ENCODE measurements at places on chromosomes 16 and 17.

GRCh38 chr16:20253825-20254224 lies 73.5 kb downstream of the GP2 start:
- no peak for DNase-seq

- DNase-seq, result no peak
Measured at GRCh38 chr17:33962857-33963655, 292.0 kb upstream of the CCL2 start.

GRCh38 chr17:36940313-36941264 lies 3.3 kb downstream of the LHX1 start:
- no peak for DNase-seq

GRCh38 chr17:50866261-50866949 lies at the start of gene TOB1:
TOB1 (minus strand) TSS chr17:50866354; CDS start chr17:50864017, 2,337 bp downstream.
- DNase-seq, result peak; percentile 97

GRCh38 chr16:55249361-55249760 lies 74.6 kb upstream of the IRX6 start:
- DNase-seq, result no peak

DNA sequence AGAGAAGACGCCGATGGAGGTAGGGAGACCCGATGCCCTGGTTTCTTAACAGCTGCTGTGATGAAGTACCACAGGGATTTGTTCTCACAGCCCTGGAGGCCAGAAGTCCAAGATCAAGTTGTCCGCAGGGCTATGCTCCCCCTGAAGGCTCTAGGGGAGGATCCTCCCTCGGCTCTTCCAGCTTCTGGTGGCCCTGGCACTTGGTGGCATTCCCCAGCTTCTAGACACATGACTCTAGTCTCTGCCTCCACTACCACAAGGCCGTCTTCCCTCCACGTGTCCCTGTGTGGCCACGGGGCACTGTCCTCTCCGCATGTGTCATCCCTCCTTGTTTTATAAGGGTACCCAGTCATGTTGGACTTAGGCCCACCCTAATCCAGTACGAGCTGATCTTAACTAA lies 375.2 kb downstream of the SLC39A11 start:
- no peak for DNase-seq

DNA sequence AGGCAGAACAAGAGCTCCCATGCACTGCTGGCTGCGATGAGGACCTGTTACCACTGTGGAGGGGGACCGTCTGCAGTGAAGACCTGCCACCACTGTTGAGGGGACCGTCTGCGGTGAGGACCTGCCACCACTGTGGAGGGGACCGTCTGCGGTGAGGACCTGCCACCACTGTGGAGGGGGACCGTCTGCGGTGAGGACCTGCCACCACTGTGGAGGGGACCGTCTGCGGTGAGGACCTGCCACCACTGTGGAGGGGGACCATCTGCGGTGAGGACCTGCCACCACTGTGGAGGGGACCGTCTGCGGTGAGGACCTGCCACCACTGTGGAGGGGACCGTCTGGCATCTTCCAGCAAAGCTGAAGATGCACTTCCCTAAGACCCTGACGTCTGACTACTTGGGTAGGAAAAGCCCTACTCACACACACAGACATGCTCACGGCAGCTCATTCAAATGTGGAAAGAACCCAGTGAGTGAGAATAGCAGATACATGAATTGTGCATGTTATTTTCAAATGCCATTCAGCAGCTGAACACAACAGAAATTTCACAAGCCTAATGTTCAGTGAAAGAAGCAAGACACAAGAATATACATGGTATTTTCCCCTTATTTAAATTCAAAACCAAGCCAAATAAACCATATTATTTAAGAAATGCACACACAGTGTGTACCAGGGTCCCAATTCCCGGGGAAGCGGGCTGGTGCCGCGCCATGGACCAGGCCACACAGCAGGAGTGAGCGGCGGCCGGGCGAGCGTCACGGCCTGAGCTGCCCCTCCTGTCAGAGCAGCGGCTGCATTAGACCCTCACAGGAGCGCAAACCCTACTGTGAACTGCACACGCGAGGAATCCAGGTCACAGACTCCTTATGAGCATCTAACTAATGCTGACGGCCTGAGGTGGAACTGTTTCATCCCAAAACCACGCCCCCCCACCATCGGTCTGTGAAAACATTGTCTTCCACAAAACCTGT lies 64.2 kb upstream of the METRNL start:
- DNase-seq, result no peak

- peak; percentile 71 for DNase-seq
Measured at GRCh38 chr16:84062734-84063640, 20.4 kb upstream of the SLC38A8 start.

DNA sequence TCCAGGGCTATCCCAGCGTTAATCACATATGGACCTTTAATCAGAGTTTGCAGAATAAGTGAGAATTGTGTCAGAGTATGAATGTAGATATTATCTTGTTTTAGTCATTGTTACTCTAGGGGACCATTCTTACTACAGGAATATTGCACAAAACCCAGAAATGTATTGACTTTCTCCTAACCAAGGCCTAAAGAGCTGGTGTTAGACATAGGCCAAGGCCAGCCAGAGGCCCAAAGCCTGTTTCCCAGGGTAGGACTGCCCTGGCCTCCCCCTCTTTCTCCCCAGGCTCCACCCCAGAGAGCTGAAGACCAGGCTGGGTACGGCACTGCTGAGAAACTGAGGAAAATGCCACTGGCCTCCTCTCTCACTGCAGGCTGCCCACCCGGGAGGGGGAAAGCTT lies 41.9 kb upstream of the MEOX1 start:
- DNase-seq, result no peak

GRCh38 chr17:64497565-64498035 lies 746 bp upstream of the POLG2 start:
- no peak for DNase-seq

- DNase-seq, result peak; percentile 51
Measured at GRCh38 chr16:15682105-15682570, 32.1 kb downstream of the NDE1 start.

DNA sequence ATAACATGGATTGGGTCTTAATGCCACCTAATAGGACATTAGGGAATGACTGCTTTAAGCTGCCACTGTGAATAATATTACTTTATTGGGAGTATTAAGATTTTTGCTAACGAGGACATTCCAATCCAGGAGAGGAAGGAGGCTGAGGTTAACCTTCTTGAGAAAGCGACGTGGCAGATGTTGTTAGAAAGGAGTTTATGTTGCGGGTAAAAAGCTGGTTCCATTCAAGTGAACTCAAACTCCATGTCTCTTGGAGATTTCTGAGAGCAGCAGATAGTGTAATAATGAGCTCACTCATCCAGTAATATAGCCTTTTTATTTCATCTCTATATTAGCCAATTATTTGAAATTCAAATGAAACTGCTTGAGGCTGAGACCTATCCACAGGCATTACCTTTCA lies 75.5 kb downstream of the KNOP1 start:
- DNase-seq, result no peak

- no peak for DNase-seq
Measured at GRCh38 chr17:80047176-80047575, 10.7 kb downstream of the CCDC40 start.

DNA sequence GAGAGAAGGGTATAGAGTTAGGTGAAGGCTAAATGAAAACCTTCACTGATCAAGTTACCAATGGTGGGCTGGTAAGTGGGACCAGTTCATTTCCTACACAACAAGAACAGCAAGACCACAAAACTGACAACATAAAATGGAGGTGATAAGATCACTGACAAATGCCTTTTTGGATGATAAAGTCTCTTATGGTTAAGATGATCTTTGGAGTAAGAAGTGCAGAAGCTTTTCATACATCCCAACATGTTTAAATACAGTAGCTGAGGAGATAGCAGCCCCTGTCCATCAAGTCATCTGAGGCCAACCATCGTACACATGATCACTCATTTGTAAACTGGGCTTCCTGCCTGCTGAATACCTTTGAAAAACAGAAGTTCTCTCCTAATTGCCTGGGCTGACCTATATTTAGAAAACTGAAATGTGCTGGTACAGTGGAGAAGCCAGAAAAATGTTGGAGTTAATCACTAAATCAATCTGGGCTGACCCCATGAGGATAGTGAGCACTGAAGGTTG lies 259.0 kb upstream of the ZFHX3 start:
- DNase-seq, result no peak

GRCh38 chr16:2523801-2524231 lies 3.6 kb downstream of the AMDHD2 start:
- DNase-seq, result no peak

- no peak for DNase-seq
Measured at GRCh38 chr17:74417178-74418045, 14.5 kb upstream of the GPRC5C start.

GRCh38 chr16:17313085-17313611 lies 157.6 kb downstream of the XYLT1 start:
- no peak for DNase-seq

All from activated CD4-positive, alpha-beta memory T cell treated with anti-CD3 and anti-CD28 coated beads, Interleukin-2, amount 10 ng/mL, durations not matched to agents 7 days and 5 days (primary cell).